ENCODE measurements at places on chromosomes 2 and 18. TPM values are rescaled to one million over a fixed set of nuclear protein-coding genes. Genes with fewer than 3 reads are reported as not detected.

The IL18RAP gene
- total RNA-seq, result not detected

The ALK gene
- under 0.01 TPM for total RNA-seq

The OXER1 gene
- under 0.01 TPM for total RNA-seq

The PPP1R1C gene
- 0.38 TPM for total RNA-seq

The LRP1B gene
- 0.12 TPM for total RNA-seq

The NPHP1 gene
- total RNA-seq, result 3.6 TPM

The EDAR gene
- total RNA-seq, result not detected

The MRPL53 gene
- total RNA-seq, result 95.4 TPM

The RNF125 gene
- 0.35 TPM for total RNA-seq

The SERPINB12 gene
- total RNA-seq, result not detected

The RAPGEF4 gene
- total RNA-seq, result 0.90 TPM

The POTEJ gene
- total RNA-seq, result not detected

The DPYSL5 gene
- total RNA-seq, result not detected

The SGPP2 gene
- total RNA-seq, result not detected

The ACMSD gene
- total RNA-seq, result not detected

All from smooth muscle cell of the coronary artery (primary cell).